ENCODE measurements at places on chromosomes 3 and 15.

DNA sequence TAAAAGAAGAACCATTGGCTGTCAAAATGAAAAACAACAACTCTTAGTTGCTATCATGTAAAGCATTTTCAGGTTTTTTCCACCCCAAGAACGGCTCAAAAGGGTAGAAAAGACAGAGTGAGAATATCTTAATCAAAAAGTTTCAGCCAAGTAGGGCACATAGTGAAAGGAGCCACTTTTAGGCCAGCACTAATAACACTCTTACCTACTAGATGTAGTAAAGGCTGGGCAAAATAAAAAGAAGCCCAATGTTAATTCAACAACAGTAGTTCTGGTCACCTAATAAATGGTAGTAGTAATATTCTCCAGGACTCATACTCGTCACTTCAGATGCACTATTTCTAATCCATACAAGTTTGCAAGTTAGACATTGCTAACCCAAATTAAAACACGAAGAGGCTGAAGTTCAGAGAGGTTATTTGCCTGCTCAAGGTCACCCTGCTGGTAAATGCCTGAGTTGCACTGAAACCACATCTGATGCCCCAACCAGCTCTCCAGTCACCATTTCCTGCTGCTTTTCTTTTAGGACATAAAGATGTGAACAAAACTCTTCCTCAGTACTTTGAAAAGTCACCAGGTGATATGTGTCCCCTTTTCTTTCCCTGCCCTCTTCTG is 7.5 kb downstream of the GOLIM4 start:
- no peak for DNase-seq

GRCh38 chr3:122394173-122394572 is 10.2 kb downstream of the FAM162A start:
- DNase-seq = no peak

GRCh38 chr3:56951366-56951765 is 109.1 kb upstream of the SPATA12 start:
- no peak for DNase-seq

DNA sequence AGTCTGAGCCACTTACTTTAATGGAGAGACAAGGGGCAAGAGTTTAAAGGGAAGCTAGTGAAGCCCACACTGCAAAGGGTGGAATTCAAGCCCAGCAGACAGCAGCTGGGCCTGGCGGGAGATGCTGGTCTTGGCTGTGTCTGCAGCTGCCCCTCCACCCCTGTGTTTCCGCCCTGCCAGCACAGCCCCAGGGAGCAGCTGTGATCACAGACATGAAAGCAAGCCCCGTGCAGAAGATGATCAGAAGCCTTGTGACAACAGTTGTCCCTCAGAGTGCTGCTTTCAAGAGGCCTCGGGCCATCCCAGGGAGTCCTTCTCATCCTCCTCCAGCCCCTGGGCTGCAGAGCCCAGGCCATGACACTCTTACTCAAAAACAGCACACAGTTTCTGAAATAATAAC is 24.1 kb upstream of the SLC6A1 start:
- DNase-seq = no peak

- DNase-seq = no peak
Measured at GRCh38 chr3:193897288-193897687, 238.7 kb upstream of the HES1 start.

DNA sequence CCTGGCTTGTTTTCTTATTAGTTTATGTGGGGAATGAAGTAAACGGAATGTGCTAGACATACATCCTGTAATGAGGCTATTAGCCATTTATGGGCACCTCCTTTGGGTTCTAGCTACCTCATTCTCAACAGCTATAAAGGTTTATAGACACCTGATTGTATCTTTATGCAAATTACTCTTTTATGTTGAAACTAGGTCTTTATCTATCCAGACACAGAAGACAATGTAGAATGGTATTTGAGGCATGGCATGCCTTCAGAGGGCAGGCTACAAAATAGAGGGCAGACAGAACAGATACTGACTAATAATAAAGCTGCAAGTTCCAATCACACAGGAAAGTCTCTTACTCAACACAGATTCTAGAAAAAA is 27.1 kb downstream of the TBC1D2B start:
- no peak for DNase-seq

- DNase-seq = no peak
Measured at GRCh38 chr3:194861375-194861774, 175.7 kb downstream of the FAM43A start.

DNA sequence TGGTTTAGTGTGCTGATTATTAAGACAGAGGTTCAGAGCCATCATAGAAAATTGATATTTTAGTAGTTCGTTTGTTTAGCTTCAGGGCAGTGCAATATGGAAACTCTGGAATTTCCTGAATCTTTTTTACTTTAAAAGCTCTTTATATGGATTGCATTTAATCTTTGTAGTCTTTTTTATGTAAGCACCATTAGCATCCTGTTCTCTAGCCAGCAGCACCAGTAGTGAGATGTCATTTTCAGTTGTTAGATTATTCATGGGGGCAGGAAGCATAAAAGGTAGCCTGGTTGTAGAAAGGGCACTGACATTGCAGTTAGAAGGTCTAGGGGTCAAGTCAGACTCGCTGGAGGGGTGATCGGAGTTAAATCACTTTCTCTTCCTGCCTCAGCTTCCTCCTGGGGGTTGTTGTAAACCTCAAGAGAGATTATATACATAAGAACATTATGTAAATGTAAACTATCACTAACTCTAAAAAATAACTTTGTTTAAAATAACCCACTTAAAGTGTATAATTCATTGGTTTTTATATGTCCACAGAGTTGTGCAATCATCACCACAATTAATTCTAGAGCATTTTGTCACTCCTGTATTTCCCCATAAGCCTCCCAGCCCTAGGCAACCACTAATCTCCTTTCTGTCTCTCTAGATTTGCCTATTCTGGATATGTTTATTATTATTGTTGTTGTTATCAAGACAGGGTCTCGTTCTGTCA is 31.4 kb upstream of the ITPKA start:
- DNase-seq = no peak

- DNase-seq = no peak
Measured at GRCh38 chr3:13233487-13234485, 160.6 kb upstream of the IQSEC1 start.

- no peak for DNase-seq
Measured at GRCh38 chr3:32952369-32953077, 1.1 kb downstream of the CCR4 start.

GRCh38 chr15:42348083-42348482 is 11.2 kb upstream of the CAPN3 start:
- DNase-seq = no peak

GRCh38 chr3:194925614-194926013 is 239.9 kb downstream of the FAM43A start:
- no peak for DNase-seq

DNA sequence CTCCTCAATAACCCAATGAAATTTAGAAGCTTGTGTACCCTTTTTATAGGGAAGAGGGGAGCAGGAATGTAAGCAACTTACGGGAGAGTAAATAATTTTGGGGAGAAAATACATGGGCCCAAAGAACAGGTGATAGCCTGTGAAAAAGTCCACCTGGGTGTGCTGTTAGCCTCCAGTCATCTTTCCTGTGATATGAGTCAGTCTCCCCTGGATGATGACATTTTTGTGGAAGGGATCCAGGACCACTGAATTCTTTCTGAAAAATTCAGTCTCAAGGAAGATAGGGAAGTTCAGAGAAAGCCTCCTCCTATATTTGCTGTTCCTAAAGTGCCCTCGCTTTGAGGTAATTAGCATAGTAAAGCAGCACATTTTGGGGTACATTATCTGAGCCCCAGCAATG is 149.8 kb downstream of the SQOR start:
- DNase-seq = no peak

DNA sequence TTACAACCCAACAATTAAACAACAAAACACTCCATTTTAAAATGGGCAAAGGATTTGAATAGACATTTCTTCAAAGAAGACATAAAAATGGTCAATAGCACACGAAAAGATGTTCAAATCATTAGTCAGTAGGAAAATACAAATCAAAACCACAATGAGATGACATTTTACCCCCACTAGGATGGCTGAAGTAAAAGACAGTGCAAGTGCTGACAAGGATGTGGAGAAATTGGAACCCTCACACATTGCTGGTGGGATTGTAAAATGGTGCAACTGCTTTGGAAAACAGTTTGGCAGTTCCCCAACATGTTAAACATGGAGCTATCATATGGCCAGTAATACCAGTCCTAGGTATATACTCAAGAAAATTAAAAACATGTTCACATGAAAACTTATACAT is 11.6 kb downstream of the GALNT15 start:
- DNase-seq = no peak

DNA sequence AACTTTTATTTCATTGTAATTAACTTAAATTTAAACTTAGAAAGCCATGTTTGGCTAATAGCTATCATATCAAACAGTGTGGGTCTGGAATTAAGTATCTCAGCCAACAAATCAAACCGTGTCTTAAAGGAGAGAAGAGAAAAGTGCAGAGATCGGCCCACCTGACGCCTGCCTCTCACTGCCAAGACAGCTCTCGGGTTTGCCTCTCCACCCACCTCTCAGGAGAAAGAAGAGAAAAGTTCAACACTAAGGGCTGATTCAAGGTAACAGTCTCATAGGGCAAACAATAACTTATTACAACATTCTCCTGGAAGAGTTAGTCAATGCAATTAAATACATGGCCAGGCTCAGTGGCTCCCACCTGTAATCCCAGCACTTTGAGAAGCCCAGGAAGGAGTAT is 64.8 kb upstream of the PRR20G start:
- no peak for DNase-seq

GRCh38 chr15:85667491-85668424 is 127.0 kb downstream of the KLHL25 start:
- DNase-seq = peak; percentile 20

DNA sequence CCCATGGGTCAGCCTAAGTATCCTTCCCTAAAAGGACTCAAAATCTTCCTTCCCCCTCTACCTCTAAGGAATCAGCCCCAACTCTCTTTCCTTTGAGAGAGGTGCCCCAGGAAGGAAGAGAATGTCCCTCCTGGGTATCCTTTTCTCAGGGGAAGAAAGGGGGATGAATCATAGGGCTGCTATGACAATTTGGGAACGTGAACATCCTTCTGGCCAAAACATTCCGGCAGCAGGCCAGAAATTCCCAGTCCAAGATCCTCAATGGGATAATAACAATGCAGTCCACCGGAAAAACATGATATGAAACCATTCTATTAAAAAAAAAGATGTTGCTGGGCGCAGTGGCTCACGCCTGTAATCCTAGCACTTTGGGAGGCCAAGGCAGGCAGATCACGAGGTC is 50.8 kb upstream of the CACNA2D3 start:
- DNase-seq = no peak

DNA sequence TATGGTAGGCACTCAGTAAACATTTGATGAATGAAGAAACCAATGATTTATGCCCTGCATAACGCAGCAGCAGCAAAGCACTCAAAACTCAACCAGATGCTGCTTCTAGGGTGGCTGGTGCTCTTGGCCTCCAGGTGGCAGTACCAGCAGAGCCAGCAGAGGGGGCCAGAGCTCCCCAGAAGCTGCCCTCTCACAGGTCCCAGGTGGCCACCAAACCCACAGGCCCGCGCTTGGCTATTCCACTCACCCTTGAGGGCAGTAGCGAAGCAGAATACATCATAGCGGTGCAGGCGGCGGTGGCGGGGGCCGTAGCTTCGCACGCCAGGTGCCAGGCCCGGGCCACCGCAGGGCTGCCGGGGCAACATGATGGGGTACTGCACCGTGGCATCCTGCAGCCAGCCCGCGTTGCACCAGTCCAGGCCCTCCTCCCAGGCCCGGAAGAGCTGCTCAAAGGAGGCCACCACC is 16.6 kb downstream of the HAPLN3 start:
- DNase-seq = no peak

DNA sequence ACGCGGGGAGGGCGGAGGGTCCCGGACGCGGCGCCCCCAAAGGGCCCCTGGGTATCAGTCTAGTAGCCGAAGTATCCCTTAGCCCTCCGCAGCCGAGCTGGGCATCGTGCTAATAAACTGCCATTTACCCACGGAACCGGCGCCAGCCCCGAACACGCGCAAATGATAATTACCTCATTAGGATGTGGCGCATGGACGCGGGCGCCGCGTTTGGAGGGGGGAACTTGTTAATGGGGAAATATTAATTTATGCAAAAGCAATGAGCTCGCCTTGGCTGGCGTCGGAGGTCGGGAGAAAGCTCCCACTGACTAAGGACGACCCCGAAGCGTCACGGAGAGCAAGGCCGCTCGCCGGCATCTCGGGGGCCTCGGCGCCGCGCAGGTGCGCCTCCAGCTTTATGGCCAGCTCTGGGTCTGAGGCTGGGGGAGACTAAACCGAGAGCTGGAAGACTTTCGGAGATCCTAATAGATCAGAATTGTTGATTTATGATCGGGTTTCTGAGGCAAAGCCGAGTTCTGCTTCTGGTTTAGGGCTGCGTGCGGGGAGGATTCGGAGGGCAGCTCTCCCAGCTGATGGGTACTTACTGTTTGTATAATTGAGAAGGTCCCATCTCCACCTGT is 474 bp upstream of the FEZF2 start:
- DNase-seq = peak; percentile 49

DNA sequence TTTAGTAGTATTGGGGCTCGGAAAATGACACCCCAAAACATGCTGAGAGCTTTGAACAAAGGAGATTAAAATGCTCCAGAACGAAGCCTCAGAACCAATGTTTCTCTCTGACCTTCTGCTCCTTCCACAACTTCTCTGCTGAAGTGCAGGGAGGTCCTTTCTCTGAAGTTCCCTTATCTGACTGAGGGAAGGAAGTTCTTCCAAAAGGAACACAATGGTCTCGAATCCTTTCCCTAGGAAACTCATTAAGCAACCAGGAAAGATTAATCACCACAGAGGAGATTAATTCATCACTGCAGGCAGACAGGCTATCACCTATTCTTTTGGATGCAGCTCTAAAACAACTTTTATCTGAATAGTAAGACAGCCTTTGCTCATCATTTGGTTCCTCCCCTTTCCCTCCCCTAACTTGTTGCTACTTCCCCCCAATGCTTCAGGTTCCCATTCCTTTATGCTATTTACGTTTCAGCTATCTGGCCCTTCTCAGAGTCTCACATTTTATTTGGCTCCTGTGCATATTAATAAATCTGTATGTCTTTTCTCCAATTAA is 18.2 kb upstream of the WDR49 start:
- no peak for DNase-seq

- DNase-seq = no peak
Measured at GRCh38 chr15:34591306-34591705, 7.9 kb upstream of the GOLGA8B start.

DNA sequence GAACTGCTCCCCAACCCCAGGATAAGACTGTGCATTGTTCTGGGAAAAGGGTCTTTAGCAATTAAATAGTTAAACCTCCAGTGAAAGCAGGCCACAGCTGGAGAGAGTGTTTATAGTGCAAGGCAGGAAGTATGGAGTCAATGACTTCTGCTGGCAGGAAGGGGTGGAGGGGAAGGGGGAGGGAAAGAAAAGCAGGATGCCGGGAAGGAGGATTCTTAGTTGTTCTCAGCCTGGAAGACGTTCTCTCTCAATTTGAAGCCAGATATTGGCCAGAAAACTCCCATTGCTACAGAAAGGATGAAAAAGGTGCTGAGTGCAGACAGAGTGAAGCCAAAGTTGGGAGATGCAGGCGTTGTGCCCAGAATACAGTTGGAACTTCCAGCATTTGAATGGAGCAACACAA is 35.7 kb upstream of the ACTL6A start:
- DNase-seq = peak; percentile 59

- no peak for DNase-seq
Measured at GRCh38 chr15:39397883-39398282, 183.0 kb upstream of the THBS1 start.
